COLO829 (cell line): ENCODE measurements at places on chromosomes 7 and 10.
A peak's percentile ranks its signal among the peaks of the same experiment; 100 is the strongest.

DNA sequence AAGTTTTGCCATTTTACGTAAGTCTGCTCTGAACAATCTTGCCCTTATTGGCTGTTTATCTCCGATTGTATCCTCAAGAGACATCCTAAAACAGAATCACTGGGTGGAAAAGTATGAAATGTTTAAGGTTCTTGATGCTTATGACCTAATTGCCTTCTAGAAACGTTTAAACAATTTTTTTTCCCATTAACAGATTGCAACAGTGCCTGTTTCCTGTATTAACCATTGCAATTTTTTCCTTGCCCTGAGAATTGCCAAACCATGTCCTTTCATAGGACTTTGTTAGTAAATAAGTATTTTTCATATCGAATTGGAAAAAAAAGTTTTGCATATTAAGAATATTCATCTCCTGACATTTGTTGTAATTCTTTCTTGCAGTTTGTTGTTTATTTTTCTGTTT lies 639.8 kb downstream of the INHBA start:
- DNase-seq = no peak

DNA sequence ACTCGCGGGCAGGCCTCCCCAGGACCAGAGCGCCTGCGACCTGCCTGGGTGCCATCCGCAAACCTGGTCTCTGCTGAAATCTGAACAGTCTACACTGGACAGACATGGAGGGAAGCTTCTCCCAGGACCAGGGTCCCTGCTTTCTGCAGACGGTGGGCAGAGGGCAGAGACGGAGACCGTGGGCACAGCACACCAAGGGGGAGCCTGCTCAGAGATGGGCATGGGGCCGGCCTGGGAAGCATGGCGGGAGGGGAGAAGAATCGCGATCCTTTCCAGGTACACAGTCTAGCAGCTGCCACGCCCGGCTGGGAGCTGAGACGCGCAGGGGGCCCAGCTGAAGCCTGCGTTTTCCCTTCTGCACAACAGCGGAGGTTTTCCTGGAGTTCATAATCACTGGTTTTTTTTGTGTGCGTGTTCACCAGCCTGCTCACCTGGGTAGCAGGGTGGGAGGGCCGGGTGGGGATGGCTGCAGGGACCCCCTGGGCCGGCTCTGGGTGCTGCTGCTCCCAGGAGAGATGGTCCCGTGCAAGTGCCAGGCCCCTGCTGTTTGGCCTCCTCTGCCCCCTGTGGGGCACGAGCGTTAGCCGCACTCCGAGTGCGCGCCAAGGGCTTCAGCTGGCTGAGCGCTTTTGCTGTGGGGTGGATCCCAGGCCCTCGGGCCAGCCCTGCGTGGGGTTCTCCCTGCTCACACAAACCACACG lies 448.8 kb downstream of the DNAJB6 start:
- DNase-seq = no peak

DNA sequence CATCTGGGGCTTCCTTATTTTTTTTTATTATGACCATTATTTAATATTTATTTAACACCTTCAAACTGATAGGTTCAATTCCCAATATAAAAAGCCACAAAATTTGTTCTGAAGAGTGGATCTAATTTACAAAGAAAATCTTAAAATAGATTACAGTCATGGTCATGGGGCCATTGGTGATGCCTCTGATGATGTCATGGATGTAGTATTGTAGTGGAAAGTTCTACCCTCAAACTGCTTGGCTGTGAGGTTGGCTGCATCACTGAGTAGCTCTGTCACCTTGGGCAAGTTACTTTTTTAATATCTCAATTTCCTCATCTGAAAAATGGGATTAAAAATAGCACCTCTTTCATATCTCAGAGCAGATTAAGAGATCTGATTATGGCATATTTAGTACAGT lies 128.5 kb downstream of the DKK1 start:
- peak; percentile 2 for DNase-seq

DNA sequence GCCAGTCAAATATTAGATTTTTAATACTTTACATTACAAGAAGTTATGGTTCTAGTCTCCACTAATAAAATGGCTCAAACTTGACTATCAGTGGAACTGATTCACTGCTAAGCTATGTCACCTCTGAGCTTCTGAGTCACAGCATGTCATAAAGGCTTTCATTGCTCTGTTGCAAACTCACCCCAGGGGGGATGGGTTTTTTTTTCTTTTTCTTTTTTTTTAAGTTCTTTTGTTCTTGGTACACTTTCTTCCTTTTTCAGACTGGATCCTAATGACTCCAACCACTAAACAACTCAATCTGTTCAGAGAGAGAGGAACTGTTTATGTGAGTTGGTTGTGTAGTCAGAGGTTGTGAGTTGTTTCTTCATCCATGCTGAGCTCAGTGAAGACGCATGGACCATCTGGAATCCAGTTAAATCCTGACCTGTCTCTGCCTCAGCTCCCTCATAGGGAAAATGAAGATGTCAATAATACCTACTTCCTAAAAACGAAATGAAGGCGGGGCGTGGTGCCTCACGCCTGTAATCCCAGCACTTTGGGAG lies 11.0 kb downstream of the MYOF start:
- DNase-seq = peak; percentile 59

- DNase-seq = no peak
These were observed 143.4 kb upstream of the KLF14 start for GRCh38 chr7:130877236-130877990.

- no peak for DNase-seq
These were observed 15.0 kb downstream of the SNX8 start for GRCh38 chr7:2299131-2299829.

DNA sequence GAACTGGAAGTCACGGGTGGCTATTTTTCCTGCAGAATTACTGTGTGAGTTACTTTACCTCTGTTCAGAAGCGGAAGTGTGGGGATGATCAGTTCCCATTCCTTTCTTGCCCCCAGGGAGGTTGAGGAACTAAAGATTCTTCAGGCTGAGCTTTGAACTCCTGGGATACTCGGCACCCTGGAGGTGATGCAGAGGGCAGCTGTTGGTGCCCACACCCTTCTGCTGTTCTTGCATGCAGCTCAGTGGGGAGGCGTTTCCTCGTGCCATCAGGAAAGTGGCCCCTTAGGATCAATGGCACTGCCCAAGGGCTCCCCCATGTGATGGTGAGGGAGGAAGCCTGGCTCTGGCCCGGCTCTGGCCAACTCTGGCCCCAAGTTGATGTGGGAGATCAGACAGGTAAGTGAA lies 44.7 kb upstream of the MXI1 start:
- no peak for DNase-seq

GRCh38 chr7:102935450-102936115 lies 22.8 kb downstream of the LRRC17 start:
- no peak for DNase-seq

DNA sequence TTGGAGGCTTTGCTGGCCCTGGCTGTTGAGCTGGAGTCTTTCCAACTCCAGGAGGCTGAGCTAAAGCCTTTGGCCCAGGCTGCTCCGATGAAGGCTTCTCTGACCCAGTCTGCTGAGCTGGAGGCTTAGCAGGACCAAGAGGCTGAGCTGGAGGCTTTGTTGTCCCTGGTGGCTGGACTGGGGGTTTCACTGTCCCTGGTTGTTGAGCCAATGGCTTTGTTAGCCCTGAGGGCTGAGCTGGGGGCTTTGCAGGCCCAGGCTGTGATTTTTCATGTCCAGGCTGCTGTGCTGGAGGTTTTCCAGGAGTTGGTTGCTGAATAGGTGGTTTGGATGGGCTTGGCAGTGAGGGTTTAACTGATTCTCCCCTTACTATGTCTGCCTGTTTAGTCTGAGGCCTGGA lies 7.3 kb downstream of the PCLO start:
- no peak for DNase-seq

GRCh38 chr10:11430421-11431215 lies 180.8 kb downstream of the USP6NL start:
- DNase-seq = no peak

DNA sequence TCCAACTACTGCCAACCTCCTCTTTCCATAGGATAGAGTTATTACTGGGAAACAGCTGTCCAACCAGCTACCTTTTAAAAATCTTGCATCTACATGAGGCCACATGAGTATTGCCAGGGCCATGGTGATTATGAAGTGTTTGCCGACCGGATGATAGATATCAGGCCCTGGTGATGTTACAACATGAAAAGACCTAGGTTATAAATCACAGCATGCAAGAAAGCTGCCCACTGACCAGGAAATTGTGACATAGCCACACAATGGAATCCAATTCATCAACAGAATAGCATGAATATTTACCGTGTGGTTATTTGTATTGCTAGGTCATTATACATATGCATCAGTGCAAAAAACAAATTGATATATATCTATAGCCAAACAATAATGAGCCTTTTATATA lies 517.0 kb downstream of the INHBA start:
- no peak for DNase-seq

DNA sequence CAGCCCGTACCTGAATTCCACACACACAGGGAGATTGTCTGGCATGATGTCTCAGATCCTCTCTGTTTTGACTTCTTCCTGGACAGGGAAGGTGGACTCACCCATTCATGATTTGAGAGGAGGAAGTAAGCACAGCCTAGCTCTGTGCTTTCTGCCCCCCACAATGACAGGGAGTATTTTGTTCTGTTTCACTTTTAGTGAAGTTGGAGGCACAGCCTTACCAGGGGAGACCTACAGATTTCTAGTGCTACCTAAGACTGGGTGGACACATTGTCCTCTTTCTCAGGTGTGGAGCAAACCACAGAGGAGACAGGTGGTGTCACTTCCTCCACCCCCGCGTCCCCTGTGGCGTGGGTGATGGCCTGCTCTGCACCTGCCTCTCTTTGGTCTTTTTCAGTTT lies 408.6 kb upstream of the PFKP start:
- no peak for DNase-seq

GRCh38 chr7:80175744-80176143 lies 41.1 kb downstream of the GNAI1 start:
- DNase-seq = no peak

DNA sequence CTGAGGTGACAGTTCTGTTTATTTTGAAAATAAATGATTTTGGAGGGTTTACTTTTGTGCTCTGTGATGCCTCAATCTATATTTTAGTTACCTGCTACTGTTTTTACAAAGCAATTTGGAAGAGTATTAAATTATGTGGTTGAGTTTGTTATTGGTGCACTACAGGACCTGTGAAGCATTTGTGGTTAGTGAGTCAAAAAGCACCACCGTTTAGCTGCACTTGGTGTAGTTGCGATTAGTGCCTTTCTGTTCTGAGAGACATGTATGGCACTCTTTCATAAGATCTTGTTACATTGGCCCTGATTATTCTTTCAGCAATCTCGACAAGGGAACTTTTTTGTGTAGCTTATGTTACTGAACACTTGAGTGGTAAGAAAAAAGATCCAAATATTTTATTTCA lies 132.2 kb downstream of the BBS9 start:
- no peak for DNase-seq

GRCh38 chr7:43479042-43479441 lies 103.9 kb upstream of the STK17A start:
- DNase-seq = no peak
